ENCODE measurements at places on chromosomes 5 and 9. TPM values are rescaled to one million over a fixed set of nuclear protein-coding genes. Genes with fewer than 3 reads are reported as not detected.

LVRN gene
- total RNA-seq = 0.59 TPM

CNTRL gene
- total RNA-seq = 3.3 TPM

PCDHA13 gene
- total RNA-seq = not detected

SLC34A3 gene
- not detected for total RNA-seq

NKD2 gene
- not detected for total RNA-seq

CRB2 gene
- not detected for total RNA-seq

RASGRF2 gene
- 5.1 TPM for total RNA-seq

TAL2 gene
- total RNA-seq = not detected

WNK2 gene
- not detected for total RNA-seq

INSYN2B gene
- total RNA-seq = 8.3 TPM

CAMK2A gene
- 3.3 TPM for total RNA-seq

AGXT2 gene
- total RNA-seq = not detected

LECT2 gene
- not detected for total RNA-seq

GKAP1 gene
- 0.55 TPM for total RNA-seq

GABRB2 gene
- 0.30 TPM for total RNA-seq

FOXD4L6 gene
- total RNA-seq = 0.37 TPM
